Stimulated activated CD8-positive, alpha-beta memory T cell treated with anti-CD3 and anti-CD28 coated beads, Interleukin-7, amount 100 ng/mL, for 24 hours (primary cell): ENCODE measurements at places on chromosomes 16 and 17.
A peak's percentile ranks its signal among the peaks of the same experiment; 100 is the strongest.

GRCh38 chr16:77158293-77158692 lies 32.7 kb upstream of the MON1B start:
- no peak for DNase-seq

DNA sequence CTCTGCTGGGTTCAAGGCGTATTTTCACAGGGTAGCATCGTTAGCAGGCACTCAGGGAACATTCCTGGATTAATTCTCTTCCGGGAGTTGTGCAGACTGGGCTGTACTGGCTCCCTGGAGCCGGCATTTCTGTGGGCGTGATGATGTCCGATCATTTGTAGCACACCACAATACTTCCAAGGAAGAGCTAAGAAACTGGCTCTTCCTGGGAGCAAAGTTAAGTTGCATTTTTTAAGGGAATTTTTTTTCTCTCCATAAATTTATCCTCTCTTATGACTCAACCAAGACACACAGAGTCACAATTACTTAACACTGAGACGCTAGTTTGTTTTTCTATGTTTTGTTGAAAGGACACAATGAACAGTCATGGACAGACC lies 211.6 kb upstream of the FOXF1 start:
- DNase-seq = no peak

DNA sequence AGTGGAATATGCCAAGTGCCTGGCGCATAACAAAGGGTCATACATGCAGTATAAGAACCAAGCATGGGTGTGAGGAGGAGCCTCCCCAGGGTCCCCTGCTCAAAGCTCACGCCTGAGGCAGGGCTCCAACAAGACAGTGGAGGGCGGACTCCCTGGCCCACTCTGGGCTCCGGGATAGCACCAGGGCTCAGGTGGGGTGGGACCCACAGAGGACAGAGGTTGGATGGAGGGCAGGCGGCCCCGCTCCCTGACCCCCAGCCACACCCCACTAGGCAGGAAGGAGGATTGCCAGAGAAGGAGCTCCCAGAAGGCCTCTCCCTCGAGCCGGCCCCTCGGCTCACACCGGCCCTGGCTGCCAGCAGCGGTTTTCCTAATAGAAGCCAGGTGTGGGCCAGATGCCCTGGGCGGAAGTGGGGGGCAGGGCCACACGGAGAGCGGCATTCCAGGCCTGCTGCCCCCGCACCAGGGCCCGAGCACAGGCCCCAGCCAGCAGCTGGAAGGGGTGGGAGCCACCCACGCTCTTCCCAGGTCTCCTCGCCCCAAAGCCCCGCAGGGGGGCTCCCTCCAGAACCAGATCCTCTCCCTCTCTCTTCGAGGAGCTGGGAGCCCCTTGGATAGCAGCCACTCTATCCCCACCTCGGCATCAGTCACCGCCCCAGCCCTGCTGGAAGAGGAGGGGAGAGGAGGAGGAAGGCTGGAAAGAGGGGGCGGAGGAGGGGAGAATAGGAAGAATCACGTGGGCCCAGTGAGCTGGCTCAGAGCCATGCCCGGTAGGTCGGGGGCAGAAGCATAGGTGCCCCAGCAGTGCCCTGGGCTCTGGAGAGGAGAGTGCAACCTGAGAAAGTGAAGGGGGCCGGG lies 21.0 kb downstream of the VASN start:
- DNase-seq = no peak

- DNase-seq = peak; percentile 43
Observed at GRCh38 chr17:79741751-79742588, 11.2 kb downstream of the ENPP7 start.

- no peak for DNase-seq
Observed at GRCh38 chr17:13921841-13922776, 147.2 kb upstream of the COX10 start.

GRCh38 chr16:72972878-72973571 lies 74.9 kb downstream of the ZFHX3 start:
- no peak for DNase-seq

DNA sequence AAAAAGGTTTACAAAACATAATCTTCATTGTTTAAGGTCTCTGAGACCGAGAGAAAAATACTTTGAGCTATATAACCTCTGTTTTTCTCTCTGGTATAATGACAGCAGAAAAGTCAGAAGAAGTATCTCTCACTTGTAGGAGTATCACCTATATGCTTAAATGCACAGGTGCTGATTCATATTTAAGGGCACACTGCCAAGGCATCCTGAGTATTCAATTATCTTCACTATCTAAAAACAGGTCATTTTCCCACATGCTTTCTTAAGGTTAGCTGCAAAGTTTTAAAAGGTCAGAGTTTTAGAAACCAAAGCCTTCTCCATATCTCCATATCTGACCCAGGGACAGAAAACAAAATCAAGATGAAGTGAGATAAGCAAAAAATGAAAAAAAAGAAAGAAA lies 99.3 kb upstream of the C17orf78 start:
- DNase-seq = no peak

DNA sequence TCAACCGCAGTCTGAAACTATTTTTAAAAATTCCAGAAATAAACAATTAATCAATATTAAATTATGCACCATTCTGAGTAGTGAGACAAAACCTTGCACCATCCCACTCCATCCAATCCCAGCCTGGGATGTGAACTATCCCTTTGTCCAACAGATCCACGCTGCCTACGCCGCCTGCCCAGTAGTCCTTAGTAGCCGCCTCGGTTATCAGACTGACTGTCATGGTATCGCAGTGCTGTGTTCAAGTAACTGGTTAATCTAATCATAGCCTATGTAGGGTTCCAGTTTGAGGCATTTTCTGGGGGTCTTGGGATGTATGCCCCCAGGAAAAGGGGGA lies 437.7 kb downstream of the HS3ST3B1 start:
- DNase-seq = no peak

GRCh38 chr16:12801511-12802042 lies 2.1 kb downstream of the CPPED1 start:
- DNase-seq = no peak

GRCh38 chr17:19014628-19015215 lies 10.2 kb upstream of the FAM83G start:
- DNase-seq = no peak

GRCh38 chr16:76059186-76059585 lies 218.0 kb upstream of the CNTNAP4 start:
- DNase-seq = no peak

- no peak for DNase-seq
Observed at GRCh38 chr17:9386401-9386800, 189.2 kb downstream of the STX8 start.

GRCh38 chr17:30389756-30390300 lies 11.1 kb downstream of the CPD start:
- DNase-seq = no peak

DNA sequence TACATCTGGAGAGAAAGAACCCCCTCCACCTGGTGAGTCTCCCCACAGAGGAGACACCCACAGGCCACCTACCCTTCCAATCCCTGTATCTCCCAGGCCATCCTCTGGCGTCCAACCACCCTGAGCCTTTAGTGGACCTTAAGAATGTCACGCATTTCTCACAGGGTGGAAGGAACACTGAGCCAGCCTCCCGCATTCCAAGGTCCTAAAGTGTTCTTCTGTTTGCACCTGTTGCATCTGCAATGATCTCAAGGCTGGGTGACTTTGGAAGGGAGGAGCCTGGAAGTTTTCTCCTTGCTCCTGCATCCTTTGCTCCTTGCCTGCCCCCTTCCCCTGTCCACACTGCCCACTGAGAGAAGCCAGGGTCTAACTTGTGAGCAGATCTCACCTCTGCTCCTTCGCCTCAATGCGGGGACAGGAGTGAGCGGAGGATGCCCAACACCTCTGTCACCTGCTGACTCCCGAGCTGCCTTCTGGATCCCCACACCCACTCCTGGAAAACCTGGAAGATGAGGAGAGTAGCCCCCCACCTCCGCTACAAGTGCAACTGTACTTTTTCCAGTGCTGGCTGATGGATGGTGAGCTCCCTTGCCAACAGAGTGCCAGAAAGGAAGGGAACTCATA lies 3.7 kb downstream of the CHST5 start:
- no peak for DNase-seq

DNA sequence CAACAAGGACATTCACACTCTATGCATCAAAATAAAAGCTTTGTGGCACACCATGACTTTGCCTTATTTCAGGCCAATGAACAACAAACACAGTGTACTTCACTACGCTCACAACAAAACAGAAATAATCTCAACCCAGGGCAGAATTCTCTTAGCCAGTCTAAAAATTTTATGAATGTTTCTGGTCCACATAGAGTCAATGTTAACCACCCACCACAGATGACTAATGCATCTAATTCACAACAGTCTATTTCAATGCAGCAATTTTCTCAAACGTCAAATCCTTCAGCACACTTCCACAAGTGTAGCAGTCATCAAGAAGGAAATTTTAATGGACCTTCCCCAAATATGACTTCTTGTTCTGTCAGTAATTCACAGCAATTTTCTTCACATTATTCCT lies 101.7 kb downstream of the CHD9 start:
- DNase-seq = no peak

DNA sequence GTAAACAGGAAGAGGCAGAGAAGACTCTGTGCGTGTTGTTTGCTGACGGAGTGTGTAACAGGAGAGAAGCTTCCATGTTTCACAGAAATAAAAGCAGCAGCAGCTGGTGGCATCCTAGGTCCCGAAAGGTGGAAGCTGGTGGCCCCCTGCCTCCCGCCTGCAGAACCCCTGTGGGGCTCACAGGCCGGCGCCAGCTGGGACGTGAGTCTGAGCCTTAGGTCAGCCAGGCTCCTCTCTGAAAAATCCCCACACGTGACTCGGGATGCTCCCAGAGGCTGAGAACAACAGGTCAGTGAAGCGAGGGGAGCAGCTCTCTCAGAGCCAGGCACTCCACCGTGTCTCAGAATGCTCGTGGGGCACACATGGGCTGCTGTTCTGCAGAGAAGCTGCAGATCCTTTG lies 27.4 kb downstream of the TMEM204 start:
- no peak for DNase-seq

DNA sequence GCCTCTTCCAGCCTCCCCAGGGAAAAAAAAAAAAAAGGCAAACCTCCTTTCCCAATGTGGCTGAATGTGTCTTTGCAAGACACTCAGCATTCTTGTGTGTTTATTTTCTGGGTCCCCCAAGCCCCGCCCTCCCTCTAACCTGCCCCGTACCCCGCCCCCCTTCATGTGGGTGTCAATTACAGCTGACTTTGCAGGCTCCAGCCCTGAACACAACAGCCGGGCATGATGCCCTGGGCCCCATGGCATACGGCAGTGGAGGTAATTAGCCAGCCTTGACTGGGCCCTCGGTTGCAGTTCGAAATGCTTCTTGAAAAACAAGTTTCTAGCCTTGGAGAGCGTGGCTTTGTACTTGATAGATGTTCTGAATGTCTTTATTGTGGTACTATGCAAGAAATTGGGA lies 354.7 kb upstream of the RBFOX1 start:
- DNase-seq = no peak

- DNase-seq = no peak
Observed at GRCh38 chr17:80152081-80152702, 5.3 kb upstream of the EIF4A3 start.

DNA sequence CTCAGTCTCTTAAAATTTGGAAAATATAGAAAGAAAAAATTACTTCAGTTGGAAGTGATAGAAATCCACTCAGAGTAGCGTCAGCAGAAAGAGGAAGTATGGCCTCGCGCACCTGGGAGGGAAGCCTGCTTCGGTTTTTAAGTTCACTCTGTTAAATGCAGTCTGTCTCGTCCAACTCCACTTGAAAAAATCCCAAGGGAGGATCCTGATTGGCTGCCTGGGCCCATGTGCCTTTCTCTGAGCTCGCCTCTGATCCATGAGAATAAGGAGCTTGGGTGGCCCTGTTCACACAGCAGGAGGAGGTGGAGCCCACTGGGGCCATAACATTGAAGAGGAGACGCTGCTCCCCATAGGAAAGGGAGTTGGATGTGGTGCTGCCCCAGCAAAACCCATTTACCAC lies 40.7 kb downstream of the DNAJA2 start:
- DNase-seq = no peak

- DNase-seq = no peak
Observed at GRCh38 chr16:77569406-77569805, 134.6 kb upstream of the ADAMTS18 start.

DNA sequence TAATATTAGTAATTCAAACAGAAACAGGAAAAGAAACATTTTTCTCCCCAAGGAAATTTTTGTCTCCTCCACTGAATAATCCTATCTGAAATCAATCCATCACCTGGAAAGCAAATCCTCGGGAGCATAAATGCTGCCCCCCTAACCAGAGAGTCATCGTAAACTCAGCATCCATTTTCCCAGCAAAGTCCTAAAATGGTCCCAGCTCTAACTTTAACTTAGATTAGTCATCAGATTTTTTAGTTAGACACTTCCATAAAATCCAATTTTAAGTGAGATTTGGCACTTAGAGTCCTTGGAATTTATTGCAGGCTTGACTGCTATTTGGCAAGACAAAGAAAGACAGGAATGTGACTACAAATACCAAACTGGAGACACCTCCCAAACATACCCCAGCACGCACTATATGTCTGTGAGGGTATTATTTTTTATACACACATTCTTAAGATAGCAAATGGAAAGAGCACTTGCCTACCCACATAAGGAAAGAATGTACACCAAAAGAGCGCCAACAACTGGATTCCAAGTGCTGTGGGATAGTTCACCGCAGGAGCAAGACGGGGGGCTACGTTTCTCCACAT lies 15.4 kb downstream of the SCO1 start:
- DNase-seq = no peak

DNA sequence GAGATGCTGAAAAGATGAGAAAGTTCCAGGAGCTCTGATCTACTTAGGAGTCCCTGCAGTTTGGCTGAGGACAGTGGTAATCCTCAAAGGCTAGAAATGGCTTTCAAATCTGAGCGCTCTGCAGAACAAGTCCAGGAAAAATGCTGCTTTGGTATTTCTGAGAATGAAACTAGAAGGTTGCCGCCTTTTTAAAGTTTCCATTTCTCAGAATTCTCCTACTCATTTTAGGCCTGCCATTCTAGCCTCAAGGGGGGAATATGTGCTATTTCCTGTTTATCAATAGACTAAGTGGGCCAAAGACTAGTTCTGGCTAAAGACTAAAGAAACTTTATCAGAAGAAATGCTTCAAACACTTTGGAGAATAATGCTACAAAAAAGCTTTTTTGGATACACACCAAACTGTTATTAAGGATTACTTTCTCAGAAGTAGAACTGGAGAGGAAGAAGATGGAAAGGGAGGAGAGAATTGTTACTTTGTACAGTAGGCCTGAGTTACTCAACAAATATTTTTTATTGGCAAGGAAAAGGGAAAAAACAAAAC lies at the start of gene SLFN12L:
TSS of gene SLFN12L (minus strand) at position 78 of the 541 bp plus-strand sequence. CDS start 15,314 bp downstream, outside the sequence.
- no peak for DNase-seq

DNA sequence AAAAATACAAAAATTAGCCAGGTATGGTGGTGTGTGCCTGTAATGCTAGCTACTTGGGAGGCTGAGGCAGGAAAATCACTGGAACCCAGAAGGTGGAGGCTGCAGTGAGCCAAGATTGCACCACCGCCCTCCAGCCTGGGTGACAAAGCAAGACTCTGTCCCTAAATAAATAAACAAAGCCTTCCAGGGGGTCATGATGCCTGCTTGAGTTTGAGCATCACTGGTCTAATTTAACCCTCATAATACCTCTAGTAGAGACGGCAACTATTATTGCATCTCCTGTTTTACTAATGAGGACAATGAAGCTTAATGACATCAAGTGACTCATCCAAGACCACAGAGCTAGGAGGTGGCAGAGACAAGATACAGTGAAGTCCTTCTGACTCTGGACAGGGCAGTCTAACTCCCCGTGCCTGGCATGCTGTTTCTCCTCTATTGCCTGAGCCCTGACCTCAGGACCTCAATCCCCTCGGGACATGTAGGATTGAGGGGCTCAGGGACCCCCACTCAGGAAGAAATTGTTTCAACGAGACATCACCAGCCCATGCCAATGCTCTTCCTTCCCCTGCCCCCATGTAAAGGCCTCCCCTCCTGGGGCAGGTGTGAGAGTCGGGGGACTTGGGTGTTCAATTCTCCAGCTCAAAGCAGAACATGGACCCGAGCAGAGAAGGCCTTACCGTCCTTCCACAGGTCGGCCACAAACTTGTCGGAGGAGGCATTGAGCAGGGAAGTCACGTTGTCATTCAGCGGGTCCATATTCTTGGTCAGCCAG lies 102.9 kb downstream of the NDE1 start:
- no peak for DNase-seq
